T-helper 17 cell (primary cell): ENCODE measurements at places on chromosomes 13 and 19. TPM values are rescaled to one million over a fixed set of nuclear protein-coding genes. Genes with fewer than 3 reads are reported as not detected.
A peak's percentile ranks its signal among the peaks of the same experiment; 100 is the strongest.

- H3K27ac ChIP-seq, result no peak overlapping the region
- DNase-seq, result no peak
- H3K4me1 ChIP-seq, result no peaks in the 10 kb centered on the region
- no peaks in the 10 kb centered on the region for H3K36me3 ChIP-seq
- H3K27me3 ChIP-seq, result no peaks in the 10 kb centered on the region
Measured at GRCh38 chr13:54379461-54379860, 1350.8 kb downstream of the OLFM4 start.

DNA sequence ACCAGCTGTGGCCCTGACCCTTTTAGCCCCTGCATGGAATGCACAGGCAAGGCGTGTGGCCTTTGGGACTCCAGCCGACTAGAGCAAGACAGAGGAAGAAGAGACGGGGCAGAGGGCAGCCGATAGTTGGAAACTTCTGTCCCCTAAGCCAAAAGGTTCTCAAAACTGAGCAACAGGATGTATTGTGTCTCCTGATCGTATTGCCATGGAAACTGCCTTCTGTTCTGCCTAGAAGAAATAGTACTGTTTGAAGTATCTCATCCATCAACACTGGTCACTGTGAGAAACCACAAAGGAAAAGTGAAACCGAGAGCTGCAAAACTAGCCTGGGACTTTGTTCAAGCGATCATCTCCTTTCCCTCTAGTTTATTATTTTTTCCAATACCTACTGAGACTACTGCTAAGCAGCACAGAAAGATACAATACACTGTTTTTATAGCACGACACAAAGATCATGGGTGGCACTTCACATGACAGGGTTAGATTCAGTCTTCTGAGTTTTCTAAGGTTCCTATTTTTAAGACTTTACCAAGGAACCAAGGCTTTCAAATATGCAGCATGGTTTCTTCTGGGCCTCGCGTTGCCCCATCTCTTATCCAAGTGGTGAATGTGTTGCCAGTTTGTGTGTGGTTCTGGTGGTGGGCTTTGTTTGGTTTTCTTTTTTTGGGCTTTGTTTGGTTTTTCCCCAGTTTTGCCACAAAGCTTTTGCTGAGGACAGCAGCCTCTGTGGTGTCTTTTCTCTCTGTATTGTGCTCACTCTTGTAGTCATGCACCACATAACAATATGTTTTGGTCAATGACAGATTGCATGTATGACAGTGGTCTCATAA lies 49.3 kb upstream of the GPR183 start:
- peaks cover 12% of the 10 kb centered on the region for H3K36me3 ChIP-seq
- peak; percentile 44 for DNase-seq
- no peaks in the 10 kb centered on the region for H3K27me3 ChIP-seq

Gene CLIP3
- total RNA-seq, result 3.8 TPM

- H3K4me1 ChIP-seq, result no peaks in the 10 kb centered on the region
- H3K27me3 ChIP-seq, result peaks cover 39% of the 10 kb centered on the region
- no peak overlapping the region for H3K4me3 ChIP-seq
- H3K27ac ChIP-seq, result no peak overlapping the region
- H3K36me3 ChIP-seq, result no peaks in the 10 kb centered on the region
Measured at GRCh38 chr13:102721800-102722231, 27.0 kb upstream of the METTL21C start.

Gene SUGP2
- total RNA-seq, result 127 TPM

GRCh38 chr19:45136507-45137178 lies 24.1 kb downstream of the NKPD1 start:
- H3K4me1 ChIP-seq, result peaks cover 17% of the 10 kb centered on the region
- no peaks in the 10 kb centered on the region for H3K27me3 ChIP-seq
- H3K27ac ChIP-seq, result no peak overlapping the region
- no peaks in the 10 kb centered on the region for H3K36me3 ChIP-seq
- no peak for DNase-seq
- H3K4me3 ChIP-seq, result no peak overlapping the region

DNA sequence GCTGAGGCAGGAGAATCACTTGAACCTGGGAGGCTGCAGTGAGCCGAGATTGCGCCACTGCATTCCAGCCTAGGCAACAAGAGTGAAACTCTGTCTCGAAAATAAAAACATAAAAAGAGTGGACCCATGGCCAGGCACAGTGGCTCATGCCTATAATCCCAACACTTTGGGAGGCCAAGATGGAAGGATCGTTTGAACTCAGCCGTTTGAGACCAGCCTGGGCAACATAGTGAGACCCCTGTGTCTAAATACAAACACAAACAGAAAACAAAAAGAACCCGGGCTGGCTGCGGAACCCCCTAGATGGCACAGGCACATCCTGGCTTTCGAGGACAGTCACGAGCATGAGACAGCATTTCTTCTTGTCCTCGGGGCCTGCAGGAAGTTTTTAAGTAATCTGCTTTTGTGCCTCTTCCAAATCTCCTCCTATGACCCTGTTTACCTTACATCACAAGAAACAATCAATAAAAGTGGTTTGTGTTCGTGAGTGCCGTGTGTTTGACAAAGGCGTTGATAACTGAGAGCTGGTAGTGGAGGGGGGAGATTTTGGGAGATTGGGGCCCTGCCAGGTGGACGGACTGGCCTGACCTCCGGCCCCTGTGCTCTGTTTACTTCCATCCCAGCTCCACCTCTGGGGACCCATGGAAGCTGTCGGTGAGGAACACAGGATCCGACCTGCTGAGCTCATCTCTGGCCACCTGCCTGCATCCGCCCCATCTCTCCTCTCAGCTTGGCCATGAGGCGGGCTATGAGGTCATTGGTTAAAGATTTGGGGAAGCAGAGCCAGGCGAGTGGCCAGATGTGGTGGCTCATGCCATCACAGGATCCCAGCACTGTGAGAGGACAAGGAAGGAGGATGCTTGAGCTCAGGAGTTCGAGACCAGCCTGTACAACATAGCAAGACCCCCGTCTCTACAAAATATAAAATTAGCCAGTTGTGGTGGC lies 5.9 kb upstream of the GDF15 start:
- H3K36me3 ChIP-seq, result no peaks in the 10 kb centered on the region
- H3K27me3 ChIP-seq, result peaks cover 29% of the 10 kb centered on the region
- H3K4me1 ChIP-seq, result no peaks in the 10 kb centered on the region

GRCh38 chr13:94595001-94595949 lies 677 bp downstream of the TGDS start:
- H3K27me3 ChIP-seq, result no peaks in the 10 kb centered on the region
- H3K27ac ChIP-seq, result peak overlapping the region; percentile 97
- H3K4me1 ChIP-seq, result peaks cover 28% of the 10 kb centered on the region

Gene TEAD2
- not detected for total RNA-seq

Gene CFAP97D2
- total RNA-seq, result not detected
